ENCODE measurements at places on chromosomes 16 and 17. TPM values are rescaled to one million over a fixed set of nuclear protein-coding genes. Genes with fewer than 3 reads are reported as not detected.

Gene RNF112
- 1.3 TPM for total RNA-seq

Gene PEMT
- 17.0 TPM for total RNA-seq

Gene KRT32
- not detected for total RNA-seq

DNA sequence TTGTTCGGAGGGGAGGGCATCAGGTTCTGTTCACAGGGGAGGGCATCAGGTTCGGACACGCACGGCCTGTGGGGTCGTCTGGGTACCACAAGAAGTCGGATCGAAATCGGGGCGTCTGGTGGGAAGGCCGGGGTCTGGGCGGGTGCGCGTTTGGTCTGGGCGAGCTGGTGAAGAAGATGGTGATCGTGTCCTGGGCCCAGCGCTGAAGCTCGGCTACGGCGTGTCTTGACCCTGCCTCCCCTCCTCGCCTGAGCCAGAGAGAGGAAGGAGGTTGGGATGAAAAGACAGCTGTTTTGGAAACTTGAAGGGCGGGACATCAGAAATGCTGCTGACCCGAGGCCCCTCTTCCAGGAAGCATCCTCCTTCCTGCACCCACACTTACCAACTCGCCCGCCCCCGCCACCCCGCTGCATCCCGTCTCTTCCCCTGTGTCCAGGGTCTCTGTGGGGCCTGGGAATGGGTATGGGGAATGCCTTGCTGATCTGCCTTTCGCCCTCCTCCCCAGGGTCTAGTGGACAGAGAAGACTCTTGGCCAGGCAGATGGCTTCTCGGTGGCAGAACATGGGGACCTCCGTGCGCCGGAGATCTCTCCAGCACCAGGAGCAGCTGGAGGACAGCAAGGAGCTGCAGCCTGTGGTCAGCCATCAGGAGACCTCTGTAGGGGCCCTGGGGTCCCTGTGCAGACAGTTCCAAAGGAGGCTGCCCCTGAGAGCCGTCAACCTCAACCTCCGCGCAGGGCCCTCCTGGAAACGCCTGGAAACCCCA is 498 bp downstream of the PIMREG start:
- H3K4me1 ChIP-seq: peaks cover 12% of the 10 kb centered on the region
- H3K27ac ChIP-seq: peak overlapping the region; percentile 78
- H3K36me3 ChIP-seq: no peaks in the 10 kb centered on the region
- no peaks in the 10 kb centered on the region for H3K27me3 ChIP-seq
- DNase-seq: no peak

DNA sequence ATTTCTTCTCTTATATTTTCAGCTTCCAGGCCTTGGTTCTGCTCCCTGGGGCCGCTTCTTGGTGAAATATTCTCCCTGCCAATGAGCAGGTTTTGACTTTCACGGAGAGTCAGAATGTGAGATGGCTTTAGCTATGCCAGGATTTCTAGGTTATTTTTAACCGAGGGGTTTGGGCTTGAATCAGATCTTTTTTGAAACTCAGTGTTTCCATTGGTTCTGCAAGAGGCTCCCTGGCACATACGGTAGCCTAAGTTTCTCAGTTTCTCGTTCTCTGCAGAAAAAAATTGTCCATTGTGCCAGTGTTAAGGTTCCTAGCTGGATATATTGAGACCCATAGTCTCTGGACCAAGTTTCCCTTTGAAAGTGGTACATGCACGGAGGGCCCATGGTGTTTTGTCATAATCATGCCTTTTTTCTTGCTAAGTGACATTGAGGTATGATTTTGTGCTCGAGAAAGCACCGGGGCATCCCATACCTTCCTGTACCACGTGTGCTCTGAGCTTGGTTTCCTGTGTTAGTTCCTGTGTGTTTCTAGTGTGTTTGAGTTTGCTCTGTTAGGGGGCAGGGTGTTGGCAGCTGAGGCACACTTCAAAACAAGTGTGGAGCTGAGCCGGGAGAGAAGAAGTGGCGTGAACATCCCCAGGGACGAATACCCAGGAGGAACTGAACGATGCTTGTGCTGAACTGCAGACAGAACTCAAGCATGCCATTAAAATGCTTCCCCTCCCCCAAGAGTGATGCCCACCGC is 127.2 kb downstream of the HS3ST3B1 start:
- H3K4me1 ChIP-seq: peaks cover 67% of the 10 kb centered on the region
- peak; percentile 50 for DNase-seq
- H3K27me3 ChIP-seq: no peaks in the 10 kb centered on the region
- H3K27ac ChIP-seq: peak overlapping the region; percentile 86
- H3K4me3 ChIP-seq: peak overlapping the region; percentile 78
- no peaks in the 10 kb centered on the region for H3K36me3 ChIP-seq

GRCh38 chr17:21209511-21210175 is 4.3 kb downstream of the TMEM11 start:
- no peak overlapping the region for H3K27ac ChIP-seq
- H3K36me3 ChIP-seq: no peaks in the 10 kb centered on the region
- H3K4me3 ChIP-seq: no peak overlapping the region

GRCh38 chr16:67150833-67151396 is at the start of gene B3GNT9:
B3GNT9 (minus strand) TSS chr16:67150998; CDS start chr16:67150485, 513 bp downstream.
- no peaks in the 10 kb centered on the region for H3K27me3 ChIP-seq
- peak within 1 kb of the TSS; percentile 55 for H3K27ac ChIP-seq
- H3K4me1 ChIP-seq: peaks cover 23% of the 10 kb centered on the region

- peaks cover 37% of the 10 kb centered on the region for H3K27me3 ChIP-seq
- peak within 1 kb of the TSS; percentile 81 for H3K4me3 ChIP-seq
- DNase-seq: no peak
- peak within 1 kb of the TSS; percentile 6 for H3K27ac ChIP-seq
- peaks cover 3% of the 10 kb centered on the region for H3K36me3 ChIP-seq
Measured at GRCh38 chr17:30235386-30236296, at the start of gene SLC6A4. SLC6A4 (minus strand) TSS chr17:30235697; CDS start chr17:30221958, 13,739 bp downstream.

DNA sequence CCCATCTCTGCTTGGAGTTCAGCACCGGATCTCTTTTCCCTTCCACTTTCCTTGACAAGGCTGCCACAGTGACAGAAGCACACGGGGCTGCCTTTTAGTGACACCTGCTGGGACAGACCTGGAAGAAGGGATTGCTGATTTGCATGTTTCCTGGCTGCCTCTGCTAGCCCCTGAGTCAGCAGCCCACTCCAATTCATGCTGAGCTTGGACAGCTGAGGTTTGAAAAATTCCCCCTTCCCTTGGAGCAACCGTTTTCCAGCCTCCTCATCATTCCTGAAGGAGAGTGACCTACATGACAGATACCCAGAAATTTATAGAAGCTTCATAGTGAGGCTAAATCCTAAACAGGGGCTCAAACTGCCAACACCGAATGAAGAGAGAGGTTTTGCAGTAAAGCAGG is 18.8 kb upstream of the RBL2 start:
- no peak overlapping the region for H3K4me3 ChIP-seq
- peaks cover 8% of the 10 kb centered on the region for H3K4me1 ChIP-seq
- no peak overlapping the region for H3K27ac ChIP-seq

DNA sequence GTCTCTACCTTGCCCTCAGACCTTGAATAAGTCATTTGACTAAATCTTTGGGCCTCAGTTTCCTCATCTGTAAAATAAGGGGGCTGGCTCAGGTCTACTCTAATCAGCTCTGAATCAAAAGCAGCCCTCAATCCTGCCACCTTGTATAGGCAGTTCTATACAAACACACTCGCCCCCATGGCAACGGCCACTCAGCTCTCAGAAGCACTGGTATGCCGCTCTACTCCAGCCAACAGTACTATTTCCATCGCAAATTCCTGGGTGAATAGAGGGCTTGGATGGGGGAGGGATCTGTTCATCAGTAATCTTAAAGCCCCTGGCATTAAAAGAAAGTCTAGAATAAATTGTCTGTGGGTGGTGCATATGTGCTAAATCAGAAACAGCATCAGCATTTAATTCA is 21.2 kb upstream of the TAOK1 start:
- no peaks in the 10 kb centered on the region for H3K36me3 ChIP-seq
- H3K4me3 ChIP-seq: no peak overlapping the region
- no peak for DNase-seq
- H3K27ac ChIP-seq: no peak overlapping the region

DNA sequence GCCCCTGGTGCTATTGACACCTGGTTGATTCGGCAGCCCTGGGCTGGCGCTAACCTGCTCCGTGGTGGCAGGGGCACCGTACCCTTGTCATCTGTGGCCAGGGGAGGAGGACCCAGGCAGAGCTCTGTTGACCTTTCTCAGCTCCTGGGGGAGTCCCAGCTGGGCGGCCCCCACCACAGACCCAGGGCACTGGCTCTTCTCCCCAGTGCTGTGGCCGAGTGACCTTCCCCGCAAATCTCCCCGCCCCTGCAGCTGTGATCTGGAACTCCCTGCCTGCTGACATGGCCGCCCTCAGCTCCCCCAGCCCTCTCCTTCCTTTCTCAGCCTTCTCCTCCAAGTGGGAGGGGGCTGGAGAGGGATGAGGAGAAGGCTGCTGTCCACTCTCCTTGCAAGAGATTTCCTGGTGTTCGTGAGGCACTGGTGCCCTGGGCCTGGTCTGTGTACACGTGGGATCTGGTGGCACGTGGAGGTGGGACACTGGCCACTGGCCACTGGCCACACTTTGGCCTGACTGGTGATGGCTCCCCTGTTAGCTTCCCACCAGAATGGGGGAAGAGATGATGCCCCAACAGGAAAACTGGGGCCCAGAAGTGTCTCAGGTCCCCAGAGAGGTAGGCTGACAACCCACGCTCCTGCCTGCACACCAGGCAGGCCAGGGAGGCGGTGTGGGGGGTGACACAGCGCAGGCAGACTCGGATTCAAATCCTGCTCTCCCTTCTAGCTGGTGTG is 8.2 kb downstream of the FMNL1 start:
- peak overlapping the region; percentile 100 for H3K4me3 ChIP-seq
- no peaks in the 10 kb centered on the region for H3K27me3 ChIP-seq
- H3K27ac ChIP-seq: peak overlapping the region; percentile 100
- DNase-seq: no peak

GRCh38 chr17:45170931-45171337 is 9.3 kb downstream of the HEXIM2 start:
- peak overlapping the region; percentile 97 for H3K27ac ChIP-seq
- H3K36me3 ChIP-seq: no peaks in the 10 kb centered on the region
- DNase-seq: no peak
- peaks cover 30% of the 10 kb centered on the region for H3K4me1 ChIP-seq

- no peaks in the 10 kb centered on the region for H3K36me3 ChIP-seq
- H3K4me3 ChIP-seq: peak overlapping the region; percentile 60
- H3K4me1 ChIP-seq: peaks cover 12% of the 10 kb centered on the region
- H3K27ac ChIP-seq: peak overlapping the region; percentile 94
Measured at GRCh38 chr16:88619859-88620815, 18.2 kb upstream of the IL17C start.

DNA sequence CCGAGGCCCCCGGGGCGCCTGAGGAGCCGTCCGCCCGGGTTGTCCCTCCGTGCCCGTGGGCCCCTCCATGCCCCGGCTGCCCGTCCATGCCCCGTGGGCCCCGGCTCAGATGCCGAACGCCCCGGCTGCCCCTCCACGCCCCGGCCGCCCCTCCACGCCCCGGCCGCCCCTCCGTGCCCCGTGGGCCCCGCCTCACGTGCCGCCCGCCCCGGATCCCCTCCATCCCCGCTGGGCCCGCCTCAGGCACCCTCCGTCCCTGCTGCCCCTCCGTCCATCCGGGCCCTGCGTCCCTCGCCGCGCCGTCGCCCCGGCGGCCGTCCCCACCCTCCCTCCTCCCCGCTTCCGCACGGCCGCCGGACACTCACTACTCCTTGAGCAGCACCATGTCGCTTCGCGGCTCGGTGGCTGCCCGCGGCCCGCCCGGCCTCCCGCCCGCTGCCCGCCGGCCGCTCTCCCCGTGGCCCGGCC is 382 bp downstream of the PITPNA start:
- no peaks in the 10 kb centered on the region for H3K36me3 ChIP-seq
- no peaks in the 10 kb centered on the region for H3K27me3 ChIP-seq
- peak overlapping the region; percentile 79 for H3K4me3 ChIP-seq
- peak; percentile 16 for DNase-seq
- H3K4me1 ChIP-seq: peaks cover 41% of the 10 kb centered on the region
- H3K27ac ChIP-seq: no peak overlapping the region

- no peaks in the 10 kb centered on the region for H3K27me3 ChIP-seq
- no peaks in the 10 kb centered on the region for H3K36me3 ChIP-seq
- H3K4me1 ChIP-seq: no peaks in the 10 kb centered on the region
- H3K27ac ChIP-seq: no peak overlapping the region
- no peak for DNase-seq
Measured at GRCh38 chr17:53950207-53950857, 127.6 kb downstream of the KIF2B start.

DNA sequence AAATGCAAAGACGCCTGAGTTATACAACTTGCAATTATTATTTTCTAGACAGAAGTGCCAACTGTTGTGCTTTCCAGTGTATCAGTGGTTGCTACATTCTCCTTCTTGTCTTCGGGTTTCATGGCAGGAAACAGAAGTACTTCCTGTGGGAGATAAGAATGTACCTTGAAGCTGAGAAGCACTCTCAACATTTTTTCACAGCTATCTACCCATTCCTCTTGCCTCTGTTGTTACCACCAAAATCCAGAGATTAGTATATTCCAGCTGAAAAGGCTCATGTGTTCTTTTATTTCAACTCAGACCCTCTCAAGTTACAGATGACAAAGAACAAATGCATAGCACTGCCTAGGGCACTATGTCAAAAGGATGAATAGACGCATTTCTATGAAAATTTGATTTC is 4.8 kb upstream of the ADAT1 start:
- no peaks in the 10 kb centered on the region for H3K27me3 ChIP-seq
- no peak for DNase-seq
- H3K4me3 ChIP-seq: peak overlapping the region; percentile 11

GRCh38 chr17:8354236-8354635 is 14.6 kb downstream of the ODF4 start:
- H3K4me3 ChIP-seq: no peak overlapping the region
- no peak for DNase-seq
- H3K27ac ChIP-seq: no peak overlapping the region
- H3K36me3 ChIP-seq: no peaks in the 10 kb centered on the region
- peaks cover under 1% of the 10 kb centered on the region for H3K4me1 ChIP-seq

DNA sequence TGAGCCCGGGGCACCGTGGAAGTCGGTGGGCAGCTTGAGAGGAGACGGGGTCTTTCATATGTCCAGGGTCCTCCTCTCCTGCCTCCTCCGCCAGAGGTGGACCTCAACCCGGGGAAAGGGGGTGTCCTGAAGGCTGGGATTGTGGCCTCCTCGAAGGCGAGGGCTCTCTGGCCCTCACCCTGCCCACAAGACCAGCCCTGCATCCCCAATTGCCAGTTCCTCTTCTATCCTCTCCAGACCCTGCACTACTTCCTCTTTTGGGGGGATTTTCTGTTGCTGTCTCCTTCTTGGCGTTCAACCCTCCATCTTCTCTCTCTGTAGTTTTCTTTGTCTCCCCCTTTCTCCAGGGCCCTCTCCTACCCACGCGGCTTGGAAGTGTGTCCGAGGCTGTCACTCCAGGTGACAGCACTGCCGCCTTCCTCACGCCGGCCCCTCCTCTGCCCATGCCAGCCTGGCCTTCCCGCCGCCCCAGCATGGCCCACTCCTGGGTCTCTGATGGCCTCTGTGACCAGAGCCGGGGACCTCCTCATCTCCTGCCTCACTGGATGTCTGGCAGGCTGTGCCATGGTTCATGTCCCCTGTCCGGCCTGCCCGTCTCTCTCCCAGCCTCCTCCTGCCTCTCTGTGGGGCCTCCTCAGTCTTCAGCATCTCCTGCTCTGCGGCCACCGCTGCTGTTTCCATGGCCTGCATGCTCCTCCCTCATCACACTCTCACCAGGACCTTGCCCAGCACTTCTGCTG is 2.4 kb upstream of the ITGAX start:
- H3K27ac ChIP-seq: peak overlapping the region; percentile 81
- no peak for DNase-seq
- no peak overlapping the region for H3K4me3 ChIP-seq
- H3K27me3 ChIP-seq: no peaks in the 10 kb centered on the region
- no peaks in the 10 kb centered on the region for H3K36me3 ChIP-seq

- H3K4me3 ChIP-seq: peak overlapping the region; percentile 78
- no peaks in the 10 kb centered on the region for H3K36me3 ChIP-seq
- DNase-seq: peak; percentile 52
Measured at GRCh38 chr17:10744501-10745000, 14.7 kb upstream of the TMEM220 start.
